Renal cortical epithelial cell (primary cell): ENCODE measurements at places on chromosomes 5 and 9.

GRCh38 chr5:359301-359897, 37.9 kb downstream of the AHRR start:
- no peak for DNase-seq

- no peak for DNase-seq
Measured at GRCh38 chr9:101966691-101967090, 228.2 kb upstream of the GRIN3A start.

DNA sequence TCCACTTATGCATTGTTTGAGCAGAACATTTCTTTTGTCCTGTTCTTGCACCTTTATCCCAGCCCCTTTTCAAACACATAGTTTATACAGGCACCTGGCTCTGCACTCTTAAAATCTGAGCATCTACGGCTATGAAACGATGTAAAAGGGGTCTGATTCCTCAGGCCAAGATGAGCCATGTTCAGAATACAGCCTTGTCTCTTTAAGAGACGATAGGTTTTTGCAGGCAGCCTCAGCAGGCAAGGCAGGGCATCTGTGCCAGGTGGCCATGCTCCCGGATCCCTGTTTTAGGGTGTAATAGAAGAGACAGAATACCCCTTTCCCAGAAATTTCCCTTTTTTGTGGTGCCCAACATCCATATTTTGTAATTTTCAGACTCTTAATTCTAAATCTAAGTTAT, 89.1 kb upstream of the NFIB start:
- DNase-seq, result no peak

GRCh38 chr9:104780796-104781395, 17.0 kb downstream of the NIPSNAP3B start:
- DNase-seq, result peak; percentile 30

DNA sequence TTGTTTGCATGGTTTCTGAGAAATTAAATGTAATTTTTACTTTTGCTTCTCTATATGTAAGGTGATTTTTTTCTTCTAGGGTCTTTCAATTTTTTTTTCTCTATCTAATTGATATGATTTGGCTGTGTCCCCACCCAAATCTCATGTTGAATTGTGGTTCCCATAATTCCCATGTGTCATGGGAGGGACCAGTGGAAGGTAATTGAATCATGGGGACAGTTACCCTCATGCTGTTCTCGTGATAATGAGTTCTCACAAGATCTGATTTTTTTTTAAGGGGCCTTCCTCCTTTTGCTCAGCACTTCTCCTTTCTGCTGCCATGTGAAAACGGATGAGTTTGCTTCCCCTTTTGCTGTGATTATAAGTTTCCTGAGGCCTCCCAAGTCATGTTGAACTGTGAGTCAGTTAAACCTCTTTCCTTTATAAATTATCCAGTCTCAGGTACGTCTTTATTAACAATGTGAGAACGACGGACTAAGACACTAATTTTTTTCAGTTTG, 150.8 kb downstream of the MTRR start:
- no peak for DNase-seq

DNA sequence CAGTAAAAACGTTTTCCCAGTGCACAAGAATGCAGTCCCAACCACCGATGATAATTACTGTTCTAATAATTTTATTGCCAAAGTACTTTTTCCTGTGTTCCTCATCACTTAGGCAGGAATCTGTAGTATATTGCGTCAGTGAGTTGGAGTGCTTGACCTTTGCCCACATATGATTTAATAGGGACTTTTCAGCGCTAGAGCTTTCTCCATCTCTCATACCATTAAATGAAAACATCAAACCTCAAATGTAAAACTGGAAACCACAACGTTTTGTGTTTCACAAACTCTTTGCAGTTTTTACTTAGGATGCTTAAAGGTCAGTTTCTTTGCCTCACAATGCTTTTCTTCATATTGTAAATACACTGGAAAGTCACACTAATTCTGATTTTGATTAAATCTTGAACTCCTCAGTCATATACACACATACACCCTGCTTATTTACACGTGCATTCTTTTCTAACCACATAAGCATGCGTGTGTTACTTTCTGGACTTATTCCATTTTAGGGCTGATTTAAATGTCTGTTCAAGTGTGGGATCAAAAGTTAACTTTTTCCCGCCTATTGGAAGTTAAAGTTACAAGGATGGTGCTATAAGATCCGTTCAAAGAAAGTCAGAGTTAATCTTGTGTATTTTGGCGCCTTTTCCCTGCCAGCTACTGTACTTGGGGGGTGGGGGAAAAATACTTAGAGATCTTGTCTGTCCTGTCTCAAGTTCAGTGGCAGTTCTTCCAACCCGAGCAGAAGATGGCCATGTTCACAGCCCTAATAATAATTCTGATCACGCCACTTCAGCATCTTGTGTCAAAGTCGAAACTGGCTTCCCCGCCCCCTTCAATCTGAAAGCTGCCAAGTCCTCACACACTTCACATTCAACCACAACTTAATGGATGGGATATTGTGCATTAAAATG, 6.6 kb upstream of the NFIB start:
- DNase-seq, result peak; percentile 85
